ENCODE measurements at places on chromosomes 7 and 10.

DNA sequence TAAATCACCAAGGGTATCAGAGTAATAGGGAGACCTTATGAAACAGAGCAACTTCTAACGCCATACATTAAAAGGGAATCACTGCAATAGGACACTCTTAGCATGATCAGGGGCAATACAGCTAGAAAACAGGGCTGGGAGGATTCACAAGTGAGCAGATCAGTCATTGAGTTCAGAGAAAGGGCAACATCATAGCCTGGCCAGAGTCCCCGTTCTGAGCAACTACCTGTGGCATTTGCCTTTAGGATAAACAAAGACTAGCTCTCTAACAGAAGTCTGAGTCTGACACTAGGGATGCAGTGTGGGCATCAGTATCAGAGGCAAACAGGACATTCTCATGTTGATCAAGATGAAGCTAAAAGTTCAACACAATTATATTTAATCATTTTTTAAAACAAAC lies 297.9 kb downstream of the DGKB start:
- no peak for DNase-seq

- DNase-seq: no peak
Measured at GRCh38 chr10:5470062-5470751, 29.2 kb downstream of the CALML5 start.

GRCh38 chr7:22173685-22174573 lies 183.0 kb downstream of the RAPGEF5 start:
- no peak for DNase-seq

DNA sequence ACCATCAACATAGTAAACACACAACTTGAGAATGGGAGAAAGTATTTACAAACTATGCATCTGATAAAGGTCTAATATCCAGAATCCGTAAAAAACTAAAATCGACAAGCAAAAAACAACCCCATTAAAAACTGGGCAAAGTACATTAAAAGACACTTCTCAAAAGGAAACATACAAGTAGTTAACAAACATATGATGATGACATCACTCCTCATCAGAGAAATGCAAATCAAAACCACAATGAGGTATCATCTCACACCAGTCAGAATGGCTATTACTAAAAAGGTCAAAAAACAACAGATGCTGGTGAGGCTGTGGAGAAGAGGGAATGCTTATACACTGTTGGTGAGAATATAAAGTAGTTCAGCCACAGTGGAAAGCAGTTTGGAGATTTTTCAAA lies 125.1 kb downstream of the TFPI2 start:
- DNase-seq: no peak

DNA sequence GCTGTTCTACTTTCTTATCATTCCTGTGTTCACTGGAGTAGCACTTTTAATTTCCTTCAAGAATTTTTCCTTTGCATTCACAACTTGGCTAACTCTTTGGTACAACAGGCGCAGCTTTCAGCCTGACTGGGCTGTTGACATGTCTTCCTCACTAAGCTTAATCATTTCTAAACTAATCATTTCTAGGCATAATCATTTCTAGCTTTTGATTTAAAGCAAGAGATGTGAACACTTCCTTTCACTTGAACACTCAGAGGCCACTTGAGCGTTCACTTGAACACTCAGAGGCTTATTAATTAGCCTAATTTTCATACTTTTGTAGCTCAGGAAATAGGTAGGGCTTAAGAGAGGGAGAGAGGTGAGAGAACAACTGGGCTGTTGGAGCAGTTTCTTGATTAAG lies 15.9 kb downstream of the C10orf90 start:
- no peak for DNase-seq

DNA sequence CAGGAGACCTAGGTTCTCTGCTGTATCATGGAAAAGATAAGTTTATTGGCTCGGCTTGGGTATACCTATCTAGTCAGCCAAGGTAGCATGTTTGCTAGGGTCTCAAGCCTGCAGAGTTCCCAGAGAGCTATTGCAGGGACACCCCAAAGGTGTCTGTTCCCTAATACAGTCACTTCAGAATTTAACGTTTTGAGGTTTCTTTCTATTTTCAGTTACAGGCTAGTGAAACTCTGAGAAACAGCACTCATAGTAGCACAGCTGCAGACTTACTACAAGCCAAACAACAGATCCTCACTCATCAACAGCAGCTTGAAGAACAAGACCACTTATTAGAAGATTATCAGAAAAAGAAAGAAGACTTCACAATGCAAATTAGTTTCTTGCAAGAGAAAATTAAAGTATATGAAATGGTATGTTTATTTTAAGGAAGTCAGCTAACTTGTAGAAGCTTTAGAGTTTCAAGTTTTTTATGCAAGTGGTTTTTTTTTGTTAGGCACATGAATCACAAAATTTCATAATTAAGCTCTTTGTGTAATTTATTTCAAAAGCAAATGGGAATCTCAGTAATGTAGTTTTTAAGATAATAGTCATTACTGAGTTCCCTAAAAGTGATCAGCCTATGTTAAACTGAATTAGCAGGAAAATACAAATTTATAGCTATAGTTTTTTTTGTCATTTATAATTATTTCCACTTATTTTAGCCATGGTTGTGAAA lies 54.9 kb downstream of the AKAP9 start:
- DNase-seq: no peak

- DNase-seq: no peak
Measured at GRCh38 chr10:62457196-62457595, 83.0 kb downstream of the ZNF365 start.

DNA sequence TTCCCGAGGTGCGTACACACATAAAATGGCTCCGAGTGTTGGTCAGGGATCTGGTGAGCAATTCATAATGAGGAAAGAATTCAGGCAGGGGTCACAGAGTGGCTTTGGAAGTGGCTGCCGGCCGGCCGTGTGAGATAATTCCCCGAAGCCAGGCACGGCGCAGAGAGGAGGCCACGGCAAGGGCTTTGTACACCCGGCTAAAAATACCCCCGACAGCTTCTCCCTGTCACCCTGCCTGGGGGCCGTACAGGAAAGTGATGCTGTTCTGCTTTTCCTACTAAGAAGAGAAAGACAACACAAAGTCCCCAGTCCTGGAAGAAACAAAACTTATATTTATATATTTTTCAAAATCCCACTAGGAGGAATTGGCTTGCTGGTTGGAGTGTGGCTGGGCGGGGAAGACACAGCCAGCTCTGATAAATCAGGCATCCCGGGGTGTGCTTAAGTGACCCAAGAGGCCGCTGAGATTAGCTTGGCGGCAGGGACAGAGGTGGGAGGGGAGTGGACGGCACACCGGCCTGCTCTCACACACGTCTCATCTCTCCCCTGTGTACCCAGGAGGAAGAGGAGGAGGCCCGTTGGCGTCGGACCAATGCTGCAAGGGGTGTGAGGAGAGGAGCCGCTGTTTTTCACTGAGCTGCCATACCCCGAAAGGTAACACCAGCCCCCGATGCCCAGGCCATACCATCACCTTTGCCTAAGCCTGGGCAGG lies 70.5 kb downstream of the ZMIZ1 start:
- no peak for DNase-seq

- DNase-seq: no peak
Measured at GRCh38 chr7:102061981-102062390, 224.7 kb upstream of the SH2B2 start.

Measured in activated CD8-positive, alpha-beta memory T cell treated with anti-CD3 and anti-CD28 coated beads, Interleukin-2, amount 50 U/mL, for 48 hours (primary cell).